Activated CD4-positive, alpha-beta T cell treated with anti-CD3 and anti-CD28 coated beads for 1 hour (primary cell): ENCODE measurements at places on chromosomes 13 and 19.
A peak's percentile ranks its signal among the peaks of the same experiment; 100 is the strongest.

GRCh38 chr13:110356362-110356761 is 49.3 kb downstream of the COL4A2 start:
- DNase-seq: no peak

- no peak for DNase-seq
Measured at GRCh38 chr13:44373601-44374347, at the start of gene SERP2. SERP2 (plus strand) TSS chr13:44373824; CDS start chr13:44374026, 202 bp downstream.

DNA sequence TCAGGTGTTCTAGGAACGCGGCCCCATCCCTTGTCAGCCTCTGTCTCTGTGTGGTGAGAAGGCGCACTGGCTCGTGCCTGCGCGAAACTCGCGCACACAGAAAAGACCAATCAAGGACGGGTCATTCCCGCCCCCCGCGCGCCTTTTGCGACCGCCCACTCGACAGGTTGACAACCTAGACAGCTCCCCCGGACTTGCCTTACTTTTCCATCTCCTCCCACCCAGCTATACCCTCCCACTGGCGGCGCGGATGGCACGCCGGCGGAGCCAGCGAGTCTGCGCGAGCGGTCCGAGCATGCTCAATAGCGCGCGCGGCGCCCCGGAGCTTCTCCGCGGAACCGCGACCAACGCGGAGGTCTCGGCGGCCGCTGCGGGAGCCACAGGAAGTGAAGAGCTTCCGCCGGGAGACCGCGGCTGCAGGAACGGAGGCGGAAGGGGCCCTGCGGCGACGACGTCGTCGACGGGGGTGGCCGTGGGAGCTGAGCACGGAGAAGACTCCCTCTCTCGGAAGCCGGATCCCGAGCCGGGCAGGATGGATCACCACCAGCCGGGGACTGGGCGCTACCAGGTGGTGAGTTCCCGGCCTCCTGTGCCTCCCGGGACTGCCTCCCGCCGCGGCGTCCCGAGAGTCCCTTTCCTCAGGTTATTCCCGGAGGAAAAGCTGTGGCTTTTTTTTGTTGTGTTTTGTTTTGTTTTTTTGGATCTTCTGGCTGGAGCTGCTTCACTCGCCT is at the start of gene NDFIP2:
TSS of gene NDFIP2 (plus strand) at position 202 of the 731 bp plus-strand sequence. CDS start at position 251, 49 bp downstream.
- peak; percentile 76 for DNase-seq

DNA sequence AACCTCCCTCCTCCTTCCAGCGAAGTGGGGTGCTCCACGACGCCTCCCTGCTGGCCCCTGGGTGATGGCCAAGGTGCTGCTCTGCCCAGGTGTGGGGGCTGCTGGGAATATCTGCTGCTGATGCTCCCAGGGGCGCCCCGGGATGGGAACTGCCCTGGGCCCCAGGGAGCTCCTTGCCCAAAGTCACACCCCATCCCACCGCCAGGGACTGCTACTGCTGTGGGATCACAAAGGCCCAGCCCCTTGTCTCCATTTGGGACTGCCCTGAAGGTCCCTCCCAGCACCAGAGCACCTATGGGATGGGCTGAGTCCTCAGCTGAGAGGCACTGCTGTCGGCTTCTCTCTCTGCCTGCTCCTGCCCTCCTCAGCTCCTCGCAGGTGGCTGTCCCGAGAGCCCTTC is 19.0 kb downstream of the CHST8 start:
- no peak for DNase-seq

DNA sequence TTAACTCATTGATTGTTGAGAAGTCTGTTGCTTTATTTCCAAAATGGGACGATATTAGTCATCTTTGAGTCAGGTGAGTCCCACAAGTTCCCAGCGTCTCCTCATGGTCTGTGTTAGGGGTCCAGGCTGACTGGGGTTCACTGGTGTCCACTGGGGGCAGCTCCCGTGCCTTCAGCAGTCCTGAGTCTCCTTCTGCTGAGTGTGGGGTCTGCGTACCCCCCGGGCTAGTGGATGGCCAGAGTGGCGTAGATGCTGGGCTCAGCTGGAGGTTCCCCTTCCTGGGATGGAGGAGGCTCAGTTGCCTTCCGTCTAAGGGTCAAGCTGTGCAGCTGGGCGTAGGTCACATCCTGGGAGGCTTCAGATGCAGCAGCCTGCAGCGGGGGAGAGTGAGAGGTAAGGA is 5.9 kb downstream of the LILRB3 start:
- DNase-seq: no peak

- DNase-seq: no peak
Measured at GRCh38 chr13:113545455-113545930, 39.1 kb upstream of the TFDP1 start.

DNA sequence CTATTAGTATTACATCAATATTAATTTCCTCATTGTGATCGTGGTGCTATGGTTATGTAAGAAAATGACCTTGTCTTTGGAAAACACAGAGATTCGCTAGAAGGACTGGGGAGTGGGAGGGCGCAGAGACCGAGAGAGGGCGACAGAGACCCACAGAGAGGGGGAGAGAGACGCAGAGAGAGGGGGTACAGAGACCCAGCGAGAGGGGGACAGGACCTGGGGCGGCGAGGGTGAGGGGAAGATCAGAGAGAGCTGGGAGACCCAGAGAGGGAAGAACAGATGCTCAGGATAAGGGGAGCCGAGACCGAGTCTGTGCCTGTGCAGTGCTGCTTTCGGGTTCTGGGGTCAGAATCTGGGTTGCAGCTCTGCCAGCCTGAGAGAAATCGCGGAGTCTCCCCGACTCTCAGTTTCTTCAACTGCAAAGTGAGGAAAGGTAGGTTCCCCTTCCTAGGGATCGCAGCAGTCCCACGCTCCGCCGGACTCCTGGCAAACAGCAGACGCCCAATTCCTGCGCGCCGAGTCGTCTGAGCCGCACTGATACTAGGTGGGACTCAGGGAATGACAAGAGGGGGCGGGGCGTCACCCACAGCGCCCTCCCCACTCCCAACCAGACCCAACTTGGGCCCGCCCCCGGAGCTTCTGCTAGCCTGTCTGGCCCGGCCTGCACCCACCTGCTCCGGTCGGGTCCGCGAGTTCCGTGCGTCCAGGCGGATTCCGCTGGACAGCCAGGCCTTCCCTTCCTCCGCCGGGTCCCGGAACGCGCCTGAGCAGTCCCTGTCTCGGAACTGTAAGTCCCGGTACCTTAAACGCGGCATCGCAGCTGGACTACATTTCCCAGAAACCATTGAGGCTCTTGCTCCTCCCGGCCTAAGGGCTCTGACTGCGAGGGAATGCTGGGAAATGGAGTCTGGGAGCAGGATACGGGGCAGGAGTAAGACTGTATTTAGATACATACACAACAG is 15.3 kb downstream of the IZUMO2 start:
- peak; percentile 57 for DNase-seq

DNA sequence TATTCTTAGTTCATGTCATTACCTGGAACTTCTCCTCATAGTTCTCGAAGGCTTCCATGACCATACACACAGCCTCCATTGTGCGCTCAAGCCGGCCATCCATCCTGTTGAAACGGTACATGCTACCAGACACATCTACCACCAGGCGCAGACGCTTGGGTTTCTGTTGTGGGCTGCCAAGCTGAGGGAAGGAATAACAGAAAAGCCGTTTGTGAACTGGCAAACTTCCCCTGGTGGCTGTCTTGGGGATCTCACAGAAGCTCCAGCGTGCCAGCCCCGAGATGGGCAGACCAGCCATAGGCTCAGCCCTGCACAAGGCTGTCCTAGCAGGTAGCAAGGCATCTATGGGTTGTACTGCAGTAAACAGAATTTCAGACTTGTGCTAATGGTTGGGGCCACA is 130.1 kb downstream of the RGCC start:
- peak; percentile 27 for DNase-seq

GRCh38 chr13:32023698-32024097 is 7.9 kb upstream of the FRY start:
- no peak for DNase-seq

GRCh38 chr13:52978989-52979388 is 49.6 kb upstream of the OLFM4 start:
- no peak for DNase-seq

GRCh38 chr19:55099557-55100506 is 17.6 kb downstream of the PPP1R12C start:
- DNase-seq: no peak

DNA sequence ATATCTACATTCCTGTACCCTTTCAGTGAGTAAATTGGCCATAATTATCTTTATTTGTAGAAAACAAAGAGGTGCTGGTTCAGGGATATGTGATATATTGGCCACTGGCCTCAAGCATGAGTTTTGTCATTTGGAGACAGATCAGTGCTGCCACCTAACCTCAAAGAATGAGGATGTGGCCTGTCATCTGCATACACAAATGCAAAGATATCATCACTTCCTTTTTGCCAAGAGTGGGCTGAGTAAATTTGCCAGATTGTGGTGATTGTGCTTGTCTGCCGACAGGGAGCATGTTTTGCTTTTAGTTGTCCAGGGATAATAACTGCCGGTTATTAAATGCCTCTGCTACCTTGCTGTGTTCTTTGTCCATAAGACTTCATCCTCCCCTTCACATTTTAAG is 44.2 kb downstream of the WASF3 start:
- DNase-seq: no peak

GRCh38 chr13:21831654-21832324 is 160.9 kb downstream of the FGF9 start:
- no peak for DNase-seq

- no peak for DNase-seq
Measured at GRCh38 chr13:94712812-94713560, 641 bp upstream of the SOX21 start.

DNA sequence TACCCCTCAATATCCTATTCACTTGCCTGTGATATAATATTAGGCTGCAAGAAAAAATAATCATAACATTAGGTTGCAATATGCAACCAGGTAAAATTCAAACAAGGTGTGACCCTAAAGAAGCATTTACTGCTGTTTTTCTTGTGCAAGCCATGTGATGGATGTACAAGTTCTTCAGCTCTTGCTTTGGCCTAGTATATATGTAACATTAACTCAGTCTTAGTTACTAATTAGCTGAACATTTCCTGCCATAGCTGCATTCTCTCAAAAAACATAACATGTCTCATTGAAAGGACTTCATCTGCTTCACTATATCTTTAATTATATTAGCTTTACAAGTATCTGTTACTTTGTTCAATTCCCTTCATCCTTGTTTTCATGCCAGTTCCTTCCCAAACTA is 406.8 kb upstream of the HTR2A start:
- no peak for DNase-seq
